ENCODE measurements at places on chromosomes 3 and 15.
A peak's percentile ranks its signal among the peaks of the same experiment; 100 is the strongest.

DNA sequence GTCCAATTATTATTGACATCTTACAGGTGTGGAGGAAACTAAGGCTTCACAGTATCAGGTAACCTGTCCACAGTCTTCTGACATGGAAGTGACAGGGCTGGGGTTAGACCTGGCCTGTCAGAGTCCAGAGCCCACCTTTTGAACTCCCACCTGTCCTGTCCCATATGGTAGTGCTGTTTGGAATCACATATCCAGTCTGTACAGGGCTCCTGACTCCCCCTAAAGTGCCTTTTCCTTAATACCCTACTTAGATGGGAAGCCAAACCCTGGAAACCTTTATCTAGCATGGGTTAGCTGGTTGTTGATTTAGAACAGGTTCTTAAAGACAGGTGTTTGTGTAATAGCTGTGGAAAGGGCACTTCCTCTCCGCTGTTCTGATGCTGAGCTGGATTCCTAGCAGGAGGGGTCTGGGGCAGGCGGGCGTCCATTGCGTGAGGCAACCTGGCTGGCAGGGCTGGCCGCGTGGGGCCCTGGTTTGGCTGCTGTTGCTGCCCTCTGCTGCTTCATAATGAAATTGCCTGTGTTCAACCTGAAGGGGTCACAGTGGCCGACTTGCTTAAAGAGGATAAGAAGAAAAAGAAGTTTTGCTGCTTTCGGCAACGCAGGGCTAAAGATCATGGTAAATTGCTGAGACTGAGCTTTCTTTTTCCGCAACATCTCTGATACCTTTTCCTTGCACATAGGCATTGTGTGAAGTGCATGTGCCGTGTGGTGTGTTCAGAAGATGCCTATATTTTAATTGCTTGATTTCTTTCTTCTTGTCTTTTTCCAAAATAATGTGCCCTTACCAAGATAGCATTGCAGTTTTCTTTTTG, 136.2 kb downstream of the CHDH start:
- DNase-seq: no peak

DNA sequence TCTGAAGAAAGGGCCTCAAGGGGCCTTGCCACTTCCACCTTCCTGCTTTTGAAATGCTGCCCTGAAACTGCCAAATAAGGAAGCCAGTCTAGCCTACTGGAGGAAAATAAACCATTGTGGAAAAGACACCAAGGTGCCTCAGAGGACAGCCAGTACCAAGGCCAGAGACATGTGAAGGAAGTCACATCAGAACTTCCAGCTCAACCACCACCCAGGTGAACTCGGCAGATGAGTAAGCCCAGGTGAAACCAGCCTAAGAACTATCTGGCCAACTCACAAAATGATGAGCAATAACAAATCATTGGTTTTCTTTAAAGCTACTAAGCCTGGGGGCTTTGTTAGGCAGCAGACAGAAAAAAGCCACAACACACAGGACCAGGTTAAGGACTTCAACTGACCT, 103.0 kb downstream of the MAGI1 start:
- no peak for DNase-seq

- DNase-seq: peak; percentile 87
Measured at GRCh38 chr3:149599236-149599635, 58.6 kb downstream of the WWTR1 start.

DNA sequence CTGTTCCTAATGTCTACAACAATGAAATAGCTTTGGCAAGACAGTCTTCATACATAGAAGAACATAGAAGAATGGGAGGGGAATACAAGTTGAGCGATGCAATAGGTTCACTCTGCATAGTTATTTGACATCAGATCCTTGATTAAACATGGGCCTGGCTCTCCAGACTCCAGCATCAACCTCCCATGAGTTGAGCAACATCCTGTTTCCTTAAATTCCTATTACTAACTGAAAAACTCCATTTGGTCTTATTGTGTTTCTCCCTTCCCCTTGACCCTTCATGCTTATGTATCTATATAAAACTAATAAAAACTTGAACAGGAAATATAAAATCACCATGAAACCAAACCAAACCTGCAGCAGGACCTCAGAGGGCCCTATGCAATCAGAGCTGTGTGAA, 304.5 kb upstream of the SATB1 start:
- DNase-seq: no peak

DNA sequence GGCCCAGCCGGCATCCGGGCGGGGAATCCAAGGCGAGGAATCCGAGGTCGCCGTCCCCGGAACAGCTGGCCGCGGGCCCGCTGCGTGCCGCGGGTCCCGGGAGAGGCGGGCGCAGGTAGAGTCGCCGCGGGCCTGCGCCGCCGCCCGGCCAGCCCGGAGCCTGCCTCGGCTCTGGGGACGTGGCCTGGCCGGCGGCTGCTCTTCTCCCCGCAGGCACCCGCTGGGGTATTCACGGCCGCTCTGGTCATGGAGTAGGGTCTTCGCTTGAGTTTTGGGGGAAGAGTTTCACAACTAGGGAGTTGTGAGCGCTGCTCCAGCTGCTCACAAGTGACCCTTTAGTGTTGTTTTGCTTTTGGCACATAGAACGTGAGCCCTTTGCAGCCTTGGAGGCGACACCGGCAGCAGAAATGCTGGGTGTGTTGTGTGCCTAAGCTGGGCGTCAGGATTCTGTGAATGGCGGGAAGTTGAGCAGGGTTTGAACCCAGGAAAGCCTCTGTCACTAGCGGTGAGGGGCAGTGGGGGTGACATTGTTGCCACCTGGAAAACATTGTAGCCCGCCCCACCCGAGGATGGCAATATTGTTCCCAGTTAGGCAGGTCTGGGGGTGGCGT, 4.0 kb downstream of the TRIM71 start:
- no peak for DNase-seq

- no peak for DNase-seq
Measured at GRCh38 chr3:46406788-46407611, at the start of the genes CCR5AS and CCRL2. CCR5AS (minus strand) TSS chr3:46407066. CCRL2 (plus strand) TSS chr3:46407259; CDS start chr3:46408080, 821 bp downstream.

DNA sequence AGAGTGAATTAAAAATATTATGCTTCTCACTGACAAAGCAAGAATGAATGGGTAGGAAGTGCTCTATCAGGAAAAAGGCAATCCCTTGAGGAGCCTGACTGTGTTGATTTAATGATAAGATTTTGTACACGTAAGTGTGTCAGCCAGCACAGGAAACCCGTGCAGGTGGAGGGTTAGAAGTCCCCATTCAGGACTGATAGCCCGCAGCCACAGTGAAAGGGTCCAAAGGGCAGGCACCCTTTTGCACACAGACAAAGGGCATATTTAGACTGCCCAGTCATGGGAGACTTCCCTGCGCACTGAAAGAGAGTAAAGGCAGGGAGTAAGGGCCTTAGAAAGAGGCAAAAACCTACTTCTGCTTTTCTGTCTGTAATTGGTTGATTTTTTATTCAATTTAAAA, 26.4 kb upstream of the SKIL start:
- DNase-seq: no peak

DNA sequence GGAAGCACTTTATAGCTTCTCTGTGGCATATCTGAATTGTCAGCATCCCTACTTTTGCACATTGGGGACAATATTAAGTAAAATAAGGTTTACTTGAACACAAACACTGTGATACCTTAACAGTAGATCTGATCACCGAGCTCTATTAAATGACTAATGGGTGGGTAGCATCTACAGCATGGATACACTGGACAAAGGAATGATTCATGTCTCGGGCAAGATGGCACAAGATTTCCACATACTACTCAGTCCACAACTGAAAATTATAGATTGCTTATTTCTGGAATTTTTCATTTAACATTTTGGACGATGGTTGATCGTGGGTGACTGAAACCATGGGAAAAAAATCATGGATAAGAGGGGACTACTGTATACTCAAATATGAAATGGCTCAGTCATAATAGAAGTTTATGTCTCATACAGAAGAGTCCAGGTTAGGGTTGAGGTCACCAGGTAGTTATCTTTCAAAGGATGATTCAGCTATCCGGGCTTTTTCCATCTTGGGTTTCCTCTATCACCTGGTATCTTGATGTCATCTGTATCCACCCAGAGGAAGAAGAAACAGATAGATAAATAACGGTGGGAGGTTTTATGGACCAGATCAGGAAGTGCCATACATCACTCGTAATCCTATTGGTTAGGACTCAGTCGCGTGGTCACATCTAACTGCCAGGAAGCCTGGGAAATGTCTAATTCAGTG, 320.0 kb upstream of the RARB start:
- DNase-seq: no peak

DNA sequence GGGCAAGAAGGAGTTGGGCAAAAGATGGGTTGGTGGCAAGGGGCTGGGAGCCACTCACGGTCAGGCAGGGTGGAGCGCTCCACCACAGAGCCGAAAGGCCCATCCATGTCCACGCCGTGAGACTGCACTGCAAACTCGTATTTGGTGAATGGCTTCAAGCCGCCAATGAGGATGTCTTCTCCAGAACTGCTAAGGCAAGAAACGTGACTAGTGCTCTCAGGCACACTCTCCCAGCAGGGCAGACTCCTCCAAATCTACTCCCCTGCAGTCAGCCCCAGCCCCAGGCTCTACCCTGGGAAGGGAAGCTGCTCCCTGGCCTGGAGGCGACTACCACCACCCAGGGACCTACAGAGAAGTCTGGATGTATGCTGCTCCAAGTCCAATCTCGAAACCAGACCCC, 11.4 kb upstream of the IGDCC3 start:
- DNase-seq: no peak

DNA sequence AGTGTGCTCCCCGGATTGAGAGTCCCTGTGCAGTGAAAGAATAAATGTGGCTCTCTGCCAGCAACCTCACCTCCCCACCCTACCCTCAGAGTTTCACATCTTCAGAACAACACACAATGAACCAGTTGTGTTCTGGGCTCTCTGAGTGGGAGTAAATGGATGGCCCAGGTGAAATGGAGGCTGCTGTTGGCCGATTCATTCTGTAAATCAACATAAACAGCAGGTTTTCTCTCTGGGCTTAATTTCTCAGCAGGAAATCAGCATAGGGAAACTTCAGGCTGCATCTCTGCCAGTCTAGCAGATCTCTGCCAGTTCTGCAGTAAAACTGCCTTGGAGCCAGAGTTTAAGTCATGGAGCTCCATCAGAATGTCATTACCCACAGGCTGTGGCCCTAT, 54.6 kb upstream of the FURIN start:
- no peak for DNase-seq

DNA sequence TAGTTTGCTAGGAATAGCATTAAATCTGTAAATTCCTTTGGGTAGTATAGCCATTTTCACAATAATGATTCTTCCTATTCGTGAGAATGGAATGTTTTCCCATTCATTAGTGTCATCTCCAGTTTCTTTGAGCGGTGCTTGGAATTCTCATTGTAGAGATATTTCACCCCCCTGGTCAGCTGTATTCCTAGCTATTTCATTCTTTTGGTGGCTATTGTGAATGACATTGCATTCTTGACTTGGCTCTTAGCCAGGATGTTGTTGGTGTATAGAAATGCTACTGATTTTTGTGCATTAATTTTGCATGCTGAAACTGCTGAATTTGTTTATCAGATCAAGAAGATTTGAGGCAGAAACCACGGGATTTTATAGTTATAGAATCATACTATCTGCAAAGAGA, 690.5 kb upstream of the ALCAM start:
- no peak for DNase-seq

- no peak for DNase-seq
Measured at GRCh38 chr3:141448606-141449220, 38.1 kb upstream of the RASA2 start.

DNA sequence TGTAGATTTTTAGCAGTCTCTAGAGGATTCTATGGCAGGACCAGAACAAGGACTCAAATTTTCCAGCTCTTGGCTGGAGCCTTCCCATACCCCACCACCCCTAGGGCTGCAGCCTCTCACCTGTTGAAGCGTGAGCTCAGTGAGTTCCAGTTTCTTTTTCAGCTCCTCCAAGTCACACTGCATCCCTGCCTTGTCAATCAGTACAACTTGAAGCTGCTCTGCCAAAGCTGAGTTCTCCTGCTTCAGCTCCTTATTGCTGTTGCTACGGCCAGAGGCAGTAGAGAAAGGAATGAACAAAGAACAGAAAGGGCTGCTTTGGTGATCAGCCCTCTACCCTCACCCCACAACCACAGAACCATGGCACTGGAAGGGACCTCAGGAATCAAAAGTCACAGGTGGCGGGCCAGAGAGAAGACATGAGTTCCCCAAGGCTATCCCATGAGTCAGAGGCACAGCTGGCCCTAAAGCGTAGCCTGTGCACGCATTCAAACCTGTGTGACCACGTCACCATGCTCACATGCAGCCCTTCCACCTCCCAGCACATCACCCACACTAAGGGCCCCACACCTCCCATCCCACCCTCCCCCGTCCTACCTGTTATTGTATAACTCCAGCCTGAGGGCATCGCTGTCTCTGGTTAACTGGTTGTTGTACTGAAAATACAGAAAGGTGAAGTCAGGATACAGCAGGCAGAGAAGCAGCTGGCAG, 83.3 kb upstream of the C2CD4B start:
- DNase-seq: no peak

GRCh38 chr3:15726881-15727280, 70.9 kb downstream of the ANKRD28 start:
- DNase-seq: no peak

- peak; percentile 42 for DNase-seq
Measured at GRCh38 chr3:52529376-52530333, 4.0 kb downstream of the NT5DC2 start.

DNA sequence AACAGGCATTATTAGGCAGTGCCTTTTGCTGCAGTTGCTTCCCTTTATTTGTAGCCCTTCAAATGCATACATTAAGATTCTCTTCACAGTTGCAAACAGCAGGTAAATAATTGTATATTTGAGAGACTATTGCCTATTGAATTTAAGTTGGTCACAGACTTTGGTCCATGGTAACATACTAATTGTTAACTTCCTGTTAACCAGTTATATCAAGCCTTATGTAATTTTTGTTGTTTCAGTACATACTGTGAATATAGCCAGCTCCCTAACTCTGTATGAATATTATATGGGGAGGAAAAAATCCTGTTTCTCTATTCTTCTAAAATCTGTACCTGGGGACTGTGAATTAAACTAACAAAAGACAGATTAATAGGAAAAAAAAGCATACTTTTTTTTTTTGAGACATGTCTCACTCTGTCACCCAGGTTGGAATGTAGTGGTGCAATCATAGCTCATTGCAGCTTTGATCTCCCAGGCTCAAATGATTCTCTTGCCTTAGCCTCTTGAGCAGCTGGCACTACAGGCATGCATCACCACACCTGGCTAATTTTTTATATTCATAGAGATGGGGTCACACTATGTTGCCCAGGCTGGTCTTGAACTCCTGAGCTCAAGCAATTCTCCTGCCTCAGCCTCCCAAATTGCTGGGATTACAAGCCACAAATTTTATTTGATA, 53.2 kb downstream of the CHL1 start:
- DNase-seq: no peak

- no peak for DNase-seq
Measured at GRCh38 chr15:45182996-45183395, 4.8 kb downstream of the SHF start.

GRCh38 chr3:127865941-127866340, 43.6 kb upstream of the MGLL start:
- DNase-seq: no peak

All from astrocyte of the cerebellum (primary cell).